ENCODE measurements at places on chromosomes 12 and 14.

DNA sequence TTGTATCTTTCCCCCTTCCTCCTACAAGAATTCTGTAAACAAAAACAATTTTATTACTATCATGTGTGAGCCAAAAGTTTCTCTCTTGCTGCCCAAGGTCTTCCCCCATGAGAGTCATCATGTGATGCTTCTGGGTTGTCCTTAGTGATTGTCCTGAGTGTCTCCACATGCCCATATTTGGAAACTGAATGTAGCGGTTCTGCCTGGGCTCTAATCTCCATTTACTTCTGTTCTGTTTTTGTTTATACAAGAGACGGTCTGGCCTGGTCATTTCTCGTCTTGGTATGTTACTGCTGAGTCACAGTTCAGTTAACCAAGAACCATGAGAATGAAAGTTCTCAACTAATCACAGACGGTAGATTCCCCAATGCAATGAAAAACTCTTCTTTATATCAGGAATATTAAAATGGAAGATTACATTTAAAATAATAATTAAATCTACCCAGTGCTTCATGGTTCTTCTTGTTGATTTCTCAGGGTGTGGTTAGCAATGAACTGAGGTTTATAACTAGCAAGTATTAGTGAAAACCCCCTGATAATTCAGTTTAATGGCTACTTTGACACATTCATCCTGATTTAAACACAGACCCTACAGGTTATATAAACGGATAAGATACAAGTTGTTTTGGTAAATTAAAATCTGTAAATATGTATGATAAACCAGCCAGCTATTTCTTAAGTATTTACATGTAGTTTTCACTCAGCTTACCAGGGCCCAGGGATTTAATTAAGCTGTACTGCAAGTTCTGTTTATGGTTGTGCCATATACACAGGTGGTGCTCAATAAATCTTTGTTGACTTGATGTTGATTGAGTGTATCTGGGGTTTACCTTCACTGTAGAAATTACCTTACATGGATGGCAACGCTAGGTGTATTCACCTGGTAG lies 81.1 kb downstream of the PELI2 start:
- no peak for DNase-seq

- no peak for DNase-seq
Observed at GRCh38 chr12:24562771-24563431, 386.0 kb downstream of the BCAT1 start.

GRCh38 chr14:69208666-69209065 lies 17.4 kb downstream of the EXD2 start:
- DNase-seq, result no peak

DNA sequence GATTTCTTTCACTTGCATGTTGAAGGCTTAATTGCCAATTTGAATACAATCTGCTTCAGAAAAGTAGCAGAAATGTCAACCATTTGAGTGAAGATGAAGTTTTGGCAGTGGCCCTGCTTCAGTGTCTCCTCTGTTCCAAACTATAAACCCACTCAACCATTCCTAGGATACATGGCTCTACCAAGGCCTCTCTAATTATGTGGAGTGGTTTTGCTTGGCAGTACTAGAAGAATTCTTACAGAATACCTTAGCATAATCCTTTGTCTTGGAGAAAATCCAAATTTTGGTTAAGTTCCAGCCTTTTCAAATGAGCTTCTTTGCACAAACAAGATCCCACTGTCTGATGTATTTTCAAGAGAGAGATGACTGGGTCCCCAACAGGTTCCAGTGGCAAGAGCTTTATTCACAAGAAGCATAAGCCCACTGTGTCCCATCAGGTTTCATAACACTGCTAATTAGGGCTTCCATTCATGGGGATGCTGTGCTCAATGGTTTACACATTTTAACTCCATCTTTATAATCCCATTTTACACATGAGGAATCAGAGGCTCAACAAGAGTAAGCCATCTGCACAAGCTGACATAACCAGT lies 234.5 kb downstream of the IPO8 start:
- DNase-seq, result no peak

DNA sequence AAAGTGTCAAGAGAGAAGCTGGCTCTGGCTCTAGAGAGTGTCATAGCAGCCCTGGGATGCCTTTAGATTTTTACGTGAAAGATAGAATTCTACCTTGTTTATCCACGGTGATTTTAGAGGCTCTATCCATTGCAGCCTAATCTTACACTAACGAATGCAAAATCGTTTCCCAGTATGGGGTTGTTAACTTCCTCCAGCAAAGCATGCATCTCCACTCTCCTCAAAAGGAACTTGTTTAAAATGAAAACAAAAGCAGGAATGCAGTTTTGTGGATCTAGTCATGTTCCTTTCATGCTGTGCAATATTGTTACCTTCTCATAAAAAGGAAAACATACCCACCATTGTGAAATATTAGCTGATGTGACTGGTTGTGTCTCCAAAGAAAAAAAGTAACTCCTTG lies 88.4 kb downstream of the ANO2 start:
- DNase-seq, result no peak

GRCh38 chr12:6942331-6942665 lies 1.3 kb upstream of the RNU7-1 start:
- DNase-seq, result no peak

DNA sequence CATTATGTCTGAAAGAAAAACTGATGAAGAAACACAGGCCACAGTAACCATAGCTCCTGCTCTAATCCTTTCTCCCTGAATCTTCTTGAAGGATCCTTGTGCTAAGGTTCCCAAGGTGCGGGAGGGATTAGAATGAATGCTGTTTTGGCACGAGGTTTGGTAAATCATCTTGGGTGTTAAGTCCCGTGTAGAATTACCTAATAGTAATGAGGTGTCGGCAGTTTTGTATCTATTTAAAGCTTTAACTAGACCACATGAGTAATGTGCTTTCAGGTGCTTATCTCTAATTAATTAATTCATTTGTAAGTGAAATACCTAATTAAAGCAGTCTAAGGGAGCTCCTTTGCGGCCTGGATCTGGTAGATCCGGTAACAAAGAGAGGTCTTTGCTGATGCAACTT lies 53.9 kb downstream of the GNG2 start:
- no peak for DNase-seq

DNA sequence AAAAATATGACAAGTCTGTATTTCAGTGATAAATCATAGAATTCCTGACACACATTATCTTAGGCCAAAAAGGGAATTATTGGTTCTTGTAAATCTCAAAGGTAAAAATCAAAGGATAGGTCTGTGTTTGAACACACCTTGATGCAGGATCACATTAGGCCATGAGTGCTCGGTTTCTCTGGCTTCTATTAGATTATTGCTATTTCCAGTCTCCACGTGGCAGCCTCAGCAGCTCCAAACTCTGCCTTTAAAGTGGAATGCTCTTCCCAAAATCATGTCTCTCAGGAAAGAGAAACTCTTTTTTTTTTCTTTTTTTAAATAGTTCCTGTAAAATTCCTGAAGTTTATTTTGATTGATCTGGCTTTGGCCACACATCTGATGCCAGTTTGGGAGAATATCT lies 105.6 kb upstream of the FRMD6 start:
- DNase-seq, result no peak

DNA sequence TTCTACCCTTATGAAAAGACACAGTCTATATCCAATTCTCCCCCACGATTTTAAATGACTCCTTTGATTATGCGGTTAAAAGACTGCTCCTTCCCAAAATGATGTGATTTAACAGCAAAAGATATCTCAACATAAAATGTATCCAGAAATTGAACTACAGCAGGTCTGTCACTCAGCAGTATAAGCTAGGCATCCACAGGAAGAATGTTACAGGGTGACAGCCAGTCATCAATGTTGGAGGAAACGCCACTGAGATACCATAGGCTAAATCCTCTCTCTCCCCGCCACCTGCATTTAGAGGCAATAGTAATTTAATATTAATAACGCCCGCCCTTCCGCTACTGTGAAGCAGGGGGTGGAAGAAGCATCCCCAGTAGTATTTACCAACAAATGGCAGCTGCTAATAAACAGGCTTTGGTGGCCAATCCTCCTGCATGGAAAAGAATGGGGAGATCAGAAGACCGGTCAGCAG lies 613 bp downstream of the RECQL start:
- no peak for DNase-seq
